ENCODE measurements at places on chromosomes 7 and 10. TPM values are rescaled to one million over a fixed set of nuclear protein-coding genes. Genes with fewer than 3 reads are reported as not detected.

GRCh38 chr10:107031931-107032699, 132.4 kb downstream of the SORCS1 start:
- DNase-seq, result no peak

GRCh38 chr10:19412531-19412930, 363.9 kb downstream of the MALRD1 start:
- DNase-seq, result no peak

DNA sequence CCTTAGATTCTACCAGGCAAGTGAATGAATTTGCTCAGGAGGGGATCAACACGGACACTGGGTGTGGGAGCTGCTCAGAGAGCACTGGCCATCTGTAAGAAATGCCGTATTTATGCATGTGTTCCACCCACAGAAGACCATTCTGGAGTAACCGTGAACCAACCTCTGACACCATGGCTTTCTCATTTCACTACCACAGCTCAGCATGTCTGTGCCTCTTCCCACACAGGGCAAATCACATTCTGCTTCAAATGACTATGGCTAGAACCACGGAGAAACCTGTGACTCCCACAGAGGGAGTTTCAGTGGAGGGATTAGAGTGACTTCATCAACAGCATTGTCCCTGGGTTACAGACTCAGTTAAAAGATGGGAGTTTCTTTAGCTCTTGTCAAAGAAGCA, 893.4 kb downstream of the XPNPEP1 start:
- DNase-seq, result no peak

DNA sequence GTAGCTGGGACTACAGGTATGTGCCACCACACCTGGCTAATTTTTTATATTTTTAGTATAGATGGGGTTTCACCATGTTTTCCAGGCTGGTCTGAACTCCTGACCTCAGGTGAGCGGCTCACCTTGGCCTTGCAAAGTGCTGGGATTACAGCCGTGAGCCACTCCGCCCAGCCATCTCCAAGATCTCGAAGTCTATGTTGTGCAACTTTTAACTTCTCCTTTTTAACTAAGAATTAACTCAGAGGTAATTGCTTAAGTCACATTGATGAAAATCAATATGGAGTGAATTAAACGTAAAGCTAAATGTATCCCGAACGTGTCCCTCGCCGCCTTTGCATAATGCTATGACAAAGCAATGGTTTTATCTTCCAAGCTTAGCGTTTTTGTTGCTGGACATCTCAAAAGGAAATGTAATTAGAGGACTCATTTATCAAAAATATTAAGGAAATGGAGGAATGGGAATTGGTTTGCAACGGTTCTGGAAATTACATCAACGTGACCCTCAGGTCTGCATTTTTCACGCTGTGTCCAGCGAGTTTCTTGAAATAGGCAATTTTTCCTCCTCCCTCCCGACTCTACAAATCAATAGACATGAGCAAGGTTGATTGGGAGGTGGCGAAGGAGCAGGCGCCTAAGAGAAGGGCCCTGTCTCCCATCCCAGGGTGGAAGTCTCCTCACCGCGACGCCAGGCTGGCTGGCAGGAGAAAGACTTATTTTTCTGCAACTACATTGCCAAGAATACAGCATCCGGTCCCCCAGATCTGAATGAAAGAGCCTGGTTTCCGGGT, 89.8 kb downstream of the TMEM130 start:
- DNase-seq, result no peak

- no peak for DNase-seq
Observed at GRCh38 chr7:15087771-15088170, 185.2 kb upstream of the DGKB start.

The FANK1 gene
- 0.38 TPM for total RNA-seq

GRCh38 chr10:124719213-124719851, 24.8 kb downstream of the FAM53B start:
- peak; percentile 88 for DNase-seq

DNA sequence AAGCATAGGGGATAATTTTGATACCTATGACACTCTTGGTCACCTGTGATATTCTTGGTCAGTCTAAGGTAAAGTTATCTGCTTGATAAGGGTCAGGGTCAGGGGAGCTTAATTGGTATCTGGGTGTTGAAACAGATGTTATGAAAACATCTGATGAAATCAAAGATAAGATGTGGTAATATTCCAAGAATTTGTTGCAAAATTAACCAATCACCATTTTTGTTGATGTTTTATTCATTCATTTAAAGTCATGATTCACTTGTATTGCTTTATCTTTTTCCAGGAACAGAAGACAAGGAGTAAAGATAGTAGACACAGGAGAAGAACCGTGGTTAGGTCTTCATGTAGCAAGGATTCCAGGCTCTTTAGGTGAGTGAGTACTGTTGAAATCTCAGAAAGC, 103.1 kb downstream of the SEMA3C start:
- no peak for DNase-seq

The ENO4 gene
- total RNA-seq, result not detected

DNA sequence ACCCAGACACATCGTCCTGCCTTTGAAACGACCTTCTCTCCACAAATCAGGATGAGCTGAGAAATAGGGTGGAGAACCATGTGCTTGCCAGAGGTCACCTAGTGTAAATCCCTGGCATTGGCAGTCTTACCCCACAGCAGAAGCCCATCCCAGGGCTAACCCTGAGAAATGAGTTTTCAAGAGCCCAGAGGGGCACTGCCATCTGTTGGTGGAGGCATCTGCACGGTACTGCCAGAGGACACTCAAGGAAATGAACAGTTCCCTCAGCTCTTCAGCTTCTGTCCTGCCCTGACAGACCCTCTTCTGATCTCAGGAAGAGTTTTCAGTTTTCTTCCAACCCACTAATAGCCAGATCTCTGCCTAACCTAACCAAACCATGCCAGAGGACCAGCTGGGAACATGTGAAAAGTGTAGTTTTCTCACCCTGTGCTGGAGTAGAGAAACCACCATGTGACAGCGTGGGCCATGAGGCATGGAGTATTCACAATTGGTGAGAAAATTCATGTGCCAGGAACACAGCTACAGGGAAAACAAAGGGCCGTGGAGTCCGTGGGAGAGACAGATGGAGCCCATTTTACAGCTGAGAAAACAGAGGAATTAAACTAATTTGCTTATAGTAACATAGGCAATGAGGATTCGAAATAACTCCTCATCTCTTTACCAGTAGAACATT, 37.7 kb upstream of the ITPRID1 start:
- DNase-seq, result no peak

GRCh38 chr7:149196705-149197171, 1.4 kb downstream of the ZNF282 start:
- DNase-seq, result no peak

The MXI1 gene
- total RNA-seq, result 22.7 TPM

- DNase-seq, result peak; percentile 16
Observed at GRCh38 chr7:117312593-117313580, 10.0 kb downstream of the WNT2 start.

GRCh38 chr10:79444199-79445119, 965 bp downstream of the ZCCHC24 start:
- DNase-seq, result peak; percentile 88

- DNase-seq, result no peak
Observed at GRCh38 chr10:70589762-70590654, 12.5 kb downstream of the PRF1 start.

DNA sequence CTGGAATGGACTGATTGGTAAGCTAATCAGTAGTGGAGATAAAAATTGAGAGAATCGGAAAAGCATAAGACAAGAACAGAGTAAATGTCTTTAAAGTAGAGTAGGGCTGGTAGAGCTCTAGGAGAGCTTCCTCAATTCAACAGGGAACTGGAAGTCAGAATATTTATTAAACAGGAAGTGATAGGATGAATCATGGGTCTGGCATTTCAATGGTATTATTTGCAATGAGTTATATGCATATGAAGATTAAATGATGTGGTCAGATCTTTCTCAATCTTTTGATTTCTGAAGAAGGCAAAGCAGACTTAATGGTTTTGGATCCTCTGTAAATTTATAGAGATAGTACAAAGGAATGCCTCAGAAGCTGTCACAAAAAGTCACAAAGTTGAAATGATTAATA, 349.0 kb downstream of the HPSE2 start:
- DNase-seq, result no peak

The ASZ1 gene
- not detected for total RNA-seq

GRCh38 chr7:155201325-155202087, 96.2 kb upstream of the INSIG1 start:
- peak; percentile 52 for DNase-seq

The SRGN gene
- 996 TPM for total RNA-seq

DNA sequence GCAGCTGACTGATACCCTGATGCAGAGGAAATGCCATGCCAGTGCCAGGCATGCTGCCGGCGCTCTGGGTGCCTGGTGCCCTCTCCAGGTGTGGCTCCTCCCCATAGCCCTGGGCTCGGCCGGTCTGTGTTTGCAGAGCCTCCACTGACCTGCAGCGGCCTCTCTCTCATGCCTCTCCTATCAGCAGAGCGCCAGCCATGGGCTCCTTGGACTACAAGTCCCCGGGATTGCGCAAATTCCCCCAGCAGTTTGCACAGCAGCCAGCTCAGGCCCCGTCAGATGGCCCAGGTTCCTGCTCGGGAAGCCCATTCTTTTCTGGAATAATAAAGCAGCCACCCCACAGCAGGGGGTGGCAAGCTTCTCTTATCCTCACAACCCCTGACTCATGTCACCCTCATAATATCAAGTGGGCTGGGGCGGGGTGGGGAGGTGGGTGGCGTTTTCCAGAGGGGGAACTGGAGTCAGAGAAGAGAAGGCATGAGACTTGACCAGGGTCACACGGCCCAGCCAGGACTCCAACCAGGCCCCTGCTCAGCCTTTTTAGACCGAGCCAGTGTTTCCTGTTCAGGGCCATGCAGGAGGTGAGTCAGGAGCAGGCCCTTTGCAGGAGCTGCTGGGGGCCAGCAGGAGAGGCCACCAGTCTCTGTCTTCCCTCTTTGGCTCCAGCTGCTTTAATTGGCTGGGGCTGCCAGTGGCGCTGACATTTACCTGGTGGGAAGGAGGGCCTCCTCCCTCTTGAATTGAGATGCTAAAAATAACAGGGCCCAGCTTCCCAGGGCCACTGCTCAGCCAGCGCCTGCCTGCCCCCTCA, 58.6 kb downstream of the ZMIZ1 start:
- DNase-seq, result no peak

DNA sequence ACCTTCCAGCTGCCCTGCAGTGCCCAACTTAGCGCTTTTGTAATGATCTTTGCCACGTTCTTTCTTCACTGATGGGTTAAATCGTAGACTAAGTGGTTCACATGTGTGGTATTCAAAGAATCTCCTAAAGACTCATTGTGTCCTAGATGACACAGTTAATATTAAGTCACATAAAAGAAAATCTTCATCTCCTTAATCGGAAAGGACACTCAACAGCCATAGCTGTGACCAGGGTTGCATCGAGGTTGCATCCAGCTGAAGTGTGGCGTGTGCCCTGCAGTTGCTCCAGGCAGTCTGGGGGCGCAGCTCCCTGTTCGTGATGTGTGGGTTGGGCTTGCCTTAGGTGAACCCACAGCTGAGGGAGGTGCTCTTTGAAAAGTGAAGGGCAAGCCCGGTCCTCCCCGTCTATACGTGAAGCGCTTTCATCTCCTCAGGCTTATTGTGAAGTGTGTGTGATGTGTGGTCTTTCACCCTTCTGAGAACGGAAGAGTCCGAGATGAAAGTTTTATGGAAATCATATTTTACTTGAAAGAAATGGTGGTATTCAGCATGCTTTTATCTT, 122.7 kb downstream of the TRRAP start:
- DNase-seq, result no peak

The ACBD7 gene
- 1.3 TPM for total RNA-seq

DNA sequence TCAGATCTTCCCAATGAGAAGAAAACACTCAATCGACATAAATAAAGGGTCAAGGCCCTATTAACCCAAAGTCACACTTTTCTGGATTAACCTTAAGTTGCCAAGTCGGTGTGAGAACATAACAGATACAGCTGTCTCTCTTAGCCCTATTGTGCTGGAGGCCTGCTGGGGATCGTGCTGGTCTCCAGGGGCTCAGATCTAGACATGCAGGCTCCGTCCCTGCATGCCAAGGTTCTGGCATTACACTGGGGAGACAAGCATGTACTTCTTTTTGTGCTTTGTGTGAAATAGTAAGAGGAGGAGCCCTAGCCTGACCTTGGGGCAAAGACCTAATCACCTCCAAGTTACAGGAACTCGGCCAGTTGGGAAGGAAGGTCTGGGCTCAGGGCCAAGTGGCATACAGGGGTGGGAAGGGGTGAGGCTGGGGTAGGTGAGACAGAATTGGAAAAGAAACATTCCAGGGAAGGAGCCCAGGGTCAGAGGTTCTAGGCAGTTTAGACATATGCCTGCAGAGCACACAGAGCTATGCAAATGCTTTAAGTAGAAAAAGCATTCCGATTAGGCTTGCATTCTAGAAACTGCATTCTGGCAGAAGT, 216.4 kb downstream of the HECW1 start:
- no peak for DNase-seq

- no peak for DNase-seq
Observed at GRCh38 chr10:128040096-128040495, 86.1 kb downstream of the MKI67 start.

DNA sequence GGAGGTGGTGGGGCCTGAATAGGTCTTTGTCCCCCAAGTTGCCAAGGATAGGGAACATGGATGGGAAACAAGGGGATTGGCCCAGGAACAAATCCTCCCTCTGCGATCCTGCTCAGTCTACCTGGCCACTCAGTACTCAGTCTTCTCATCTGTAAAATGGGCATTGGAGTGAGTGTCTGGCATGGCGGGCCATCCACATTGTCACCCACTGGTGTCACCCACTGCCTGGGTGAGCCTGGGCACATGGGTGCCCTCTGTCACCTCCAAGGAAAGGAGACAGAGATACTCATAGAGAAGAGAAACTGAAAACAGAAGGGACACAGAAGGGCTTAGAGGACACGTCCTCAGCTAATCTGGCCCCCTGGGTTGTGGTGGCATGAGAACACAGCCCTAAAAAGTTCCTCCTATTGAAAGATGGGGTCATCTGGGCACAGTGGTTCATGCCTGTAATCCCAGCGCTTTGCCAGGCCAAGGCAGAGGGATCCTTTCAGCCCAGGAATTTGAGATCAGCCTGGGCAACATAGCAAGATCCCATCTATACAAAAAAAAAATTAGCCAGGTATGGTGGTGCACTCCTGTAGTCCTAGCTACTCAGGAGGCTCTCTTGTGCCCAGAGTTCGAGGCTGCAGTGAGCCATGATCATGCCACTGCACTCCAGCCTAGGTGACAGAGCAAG, 12.5 kb upstream of the TNRC18 start:
- DNase-seq, result no peak

GRCh38 chr10:132842397-132842796, 56.5 kb upstream of the NKX6-2 start:
- DNase-seq, result no peak

DNA sequence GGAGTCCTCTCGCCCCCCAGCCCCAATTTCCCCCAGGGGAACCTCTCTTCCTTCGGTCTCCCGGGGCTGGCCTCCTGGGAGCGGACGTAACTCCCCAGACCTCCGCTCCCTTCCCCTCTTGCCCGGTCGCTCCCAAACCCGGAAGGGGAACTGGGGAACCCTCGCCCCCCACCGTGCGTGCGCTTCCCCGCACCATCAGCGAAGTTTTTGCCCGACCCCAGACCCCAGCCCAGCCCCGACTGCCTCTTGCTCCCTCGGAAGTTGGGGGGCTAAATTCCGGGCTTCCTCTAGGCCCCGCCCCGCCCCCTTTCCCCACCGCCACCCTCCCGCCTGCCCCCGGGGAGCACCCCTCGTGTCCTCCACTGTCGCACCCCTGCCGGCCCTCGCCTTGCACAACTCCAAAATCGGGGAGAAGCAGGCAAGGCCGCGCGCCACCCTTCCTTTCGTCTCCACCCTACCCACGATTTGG, 436 bp downstream of the GNB2 start:
- peak; percentile 80 for DNase-seq

All from activated CD4-positive, alpha-beta T cell treated with anti-CD3 and anti-CD28 coated beads, Interleukin-2, amount 10 ng/mL, durations not matched to agents 24 days and 14 days (primary cell).